ENCODE measurements at places on chromosomes 3 and 15.

- DNase-seq, result no peak
Measured at GRCh38 chr3:175411946-175412345, 552.8 kb downstream of the NAALADL2 start.

DNA sequence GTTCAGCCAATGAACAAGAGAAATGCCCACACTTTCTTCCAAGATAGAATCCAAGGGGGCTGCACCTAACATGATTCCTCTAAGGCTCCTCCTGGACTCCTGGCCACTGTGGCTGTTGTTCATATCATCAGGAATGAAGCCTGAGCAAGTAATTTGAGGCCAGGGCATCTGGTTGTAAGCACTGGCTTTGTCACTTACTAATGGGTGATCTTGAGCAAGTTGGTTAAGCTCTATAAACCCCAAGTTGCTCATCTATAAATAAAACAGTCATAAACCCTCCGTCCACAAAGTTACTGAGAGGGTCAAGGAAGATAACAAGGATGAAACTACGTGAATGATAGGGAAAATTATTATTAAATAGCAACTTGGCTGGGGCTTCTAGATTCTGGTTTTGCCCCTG, 58.3 kb downstream of the CDC25A start:
- DNase-seq, result no peak

- DNase-seq, result no peak
Measured at GRCh38 chr3:150434234-150434633, 26.1 kb downstream of the TSC22D2 start.

DNA sequence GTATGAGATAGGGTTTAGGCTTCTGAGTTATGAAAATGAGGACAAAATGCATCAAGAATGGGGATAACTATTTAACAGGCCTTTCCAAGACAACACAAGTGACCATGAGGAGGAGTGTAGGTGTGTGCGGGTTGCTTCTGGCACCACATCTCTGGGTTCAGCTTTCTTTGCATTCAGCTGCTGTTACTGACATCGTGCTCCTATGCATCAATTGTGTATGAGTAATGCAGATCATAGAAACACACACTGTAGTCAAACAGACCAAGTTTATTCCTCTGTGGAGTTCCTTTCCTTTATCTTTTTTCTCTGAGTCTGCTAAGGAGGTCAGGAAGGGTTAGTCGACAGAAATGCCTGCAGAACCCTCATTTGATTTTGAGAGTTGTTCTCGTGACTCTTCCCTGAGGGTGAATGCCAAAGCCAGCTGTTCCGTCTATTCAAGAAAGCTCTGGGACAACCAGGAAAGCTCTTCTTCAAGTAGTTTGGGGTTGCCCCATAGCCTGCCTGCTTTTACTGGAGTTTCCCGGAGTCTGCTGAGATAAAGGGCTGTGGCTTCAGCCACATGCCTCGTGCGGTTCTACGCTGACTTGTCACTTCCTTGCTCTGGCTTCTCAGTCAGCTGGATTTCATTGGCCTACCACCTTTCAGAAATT, 136.7 kb upstream of the TLE3 start:
- DNase-seq, result no peak

Data from NCI-H446 treated with DMSO at 0.1 percent for 48 hours (cell line).